ENCODE measurements at places on chromosomes 5 and 9.
A peak's percentile ranks its signal among the peaks of the same experiment; 100 is the strongest.

DNA sequence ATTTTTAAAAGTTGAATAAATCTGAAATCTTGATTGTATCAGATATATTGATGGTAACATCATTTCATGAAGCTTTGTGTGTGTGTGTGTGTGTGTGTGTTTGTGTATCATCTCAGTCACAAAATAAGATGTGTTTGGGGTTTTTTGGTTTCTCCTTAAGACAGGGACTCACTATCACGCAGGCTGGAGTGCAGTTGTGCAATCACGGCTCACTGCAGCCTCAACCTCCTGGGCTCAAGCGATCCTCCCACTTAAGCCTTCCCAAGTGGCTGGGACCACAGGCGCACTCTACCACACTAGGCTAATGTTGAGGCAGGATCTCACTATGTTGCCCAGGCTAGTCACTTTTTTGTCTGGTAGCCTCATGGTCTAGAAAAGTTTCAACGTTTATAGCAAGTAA is 83.4 kb upstream of the DMRT1 start:
- no peak for DNase-seq

DNA sequence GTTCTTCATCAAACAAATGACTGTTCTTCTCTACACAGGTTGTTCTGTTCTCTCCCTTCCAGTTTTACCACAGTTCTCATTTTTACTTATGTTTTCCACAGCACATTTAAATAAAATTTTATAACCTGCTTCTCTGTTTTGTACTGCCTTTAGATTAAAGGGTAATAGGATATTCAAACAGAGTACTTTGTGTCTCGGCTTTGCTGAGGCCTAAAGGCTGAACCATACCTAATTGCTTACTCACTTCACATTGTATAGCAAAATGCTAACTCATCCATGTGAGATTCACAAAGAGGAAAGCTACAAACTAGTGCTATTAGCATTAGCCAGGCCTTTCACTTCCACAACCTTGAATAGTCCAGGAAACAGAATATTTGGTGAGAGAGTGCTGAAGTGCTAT is 200.3 kb downstream of the TRPM3 start:
- peak; percentile 30 for DNase-seq

DNA sequence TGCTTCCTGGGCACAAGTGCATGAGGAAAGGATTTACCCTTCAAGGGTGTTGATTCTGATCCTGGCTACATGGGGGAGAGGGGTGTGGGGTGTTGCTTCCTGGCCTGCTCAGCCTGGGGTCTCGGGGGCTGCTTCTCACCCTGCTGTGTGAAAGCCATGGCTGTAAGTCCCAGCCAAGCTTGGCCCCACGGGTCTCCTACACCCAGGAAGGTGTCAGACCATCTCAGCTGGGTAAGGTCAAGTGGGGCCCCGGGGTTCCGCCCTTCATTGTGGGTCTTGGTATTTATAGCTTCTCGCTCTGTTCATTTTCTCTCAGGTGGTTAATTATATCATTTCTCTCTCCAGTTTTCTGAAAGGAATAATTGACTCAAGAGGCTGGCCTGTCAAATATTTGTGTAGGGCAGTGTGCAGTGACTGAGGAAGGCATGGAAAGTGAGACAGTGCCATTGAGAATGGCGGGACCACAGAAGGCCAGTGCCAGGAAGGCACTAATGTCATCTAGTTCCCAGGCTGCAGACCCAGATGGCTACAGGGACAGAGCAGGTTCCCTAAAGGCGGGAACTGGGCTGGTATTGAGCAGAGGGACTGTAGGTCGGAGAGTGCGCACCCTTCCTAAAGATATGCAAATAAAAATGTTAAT is 126.0 kb downstream of the FOXD1 start:
- no peak for DNase-seq

DNA sequence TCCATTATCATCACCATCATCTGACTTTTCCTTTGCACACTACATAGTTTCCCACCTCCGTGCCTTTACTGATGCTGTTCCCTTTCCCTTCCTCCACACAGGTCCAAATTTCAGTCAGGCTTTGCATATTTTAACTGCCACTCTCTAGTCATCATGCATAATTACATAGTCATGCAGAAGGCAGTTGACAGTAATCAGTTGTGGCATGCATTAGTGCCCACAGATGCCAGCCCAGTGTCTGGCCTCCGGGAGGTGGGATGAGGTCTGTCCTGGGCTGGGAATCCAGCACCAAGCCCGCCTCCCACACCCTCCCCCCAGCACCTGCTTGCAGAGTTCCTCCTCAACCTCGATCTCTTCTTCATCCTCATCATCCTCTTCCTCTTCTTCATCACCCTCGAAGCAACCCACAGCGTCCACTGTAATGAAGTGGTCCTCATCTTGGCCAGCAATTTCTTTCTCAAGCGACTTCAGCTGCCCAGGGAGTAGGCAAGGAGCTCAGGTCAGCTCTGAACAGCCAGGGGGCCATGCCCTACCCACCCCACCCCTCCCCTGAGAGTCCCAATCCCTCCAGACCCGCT is 8.8 kb downstream of the BBLN start:
- DNase-seq: no peak

DNA sequence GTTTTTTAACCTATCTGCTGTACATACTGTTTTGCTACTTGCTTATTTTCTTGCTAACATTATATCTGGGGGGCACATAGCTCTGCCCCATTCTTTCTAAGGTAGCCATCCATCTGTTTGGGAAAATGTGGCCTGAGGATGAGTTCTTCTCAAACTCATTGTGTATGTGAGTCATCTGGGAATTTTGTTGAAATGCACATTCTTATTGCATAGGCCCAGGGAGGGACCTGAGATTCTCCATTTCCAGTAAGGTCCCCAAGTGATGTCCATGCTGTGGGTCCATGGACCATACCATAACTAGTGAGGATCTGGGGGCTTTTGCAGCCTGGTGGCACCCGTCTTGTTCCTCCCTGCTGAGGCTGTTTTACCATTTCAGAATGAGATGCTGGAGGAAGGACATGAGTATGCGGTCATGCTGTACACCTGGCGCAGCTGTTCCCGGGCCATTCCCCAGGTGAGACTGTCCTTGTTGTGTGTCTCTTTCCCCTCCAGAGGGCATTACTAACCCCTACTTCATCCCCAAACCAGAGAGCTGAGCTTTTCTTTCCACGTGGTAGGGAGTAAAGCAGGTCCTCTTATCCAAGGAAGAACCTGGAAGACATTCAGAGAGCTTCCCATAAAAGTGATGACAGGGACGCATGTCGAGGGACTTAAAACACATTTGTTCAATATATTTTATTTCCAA is 28.6 kb downstream of the CYFIP2 start:
- no peak for DNase-seq

DNA sequence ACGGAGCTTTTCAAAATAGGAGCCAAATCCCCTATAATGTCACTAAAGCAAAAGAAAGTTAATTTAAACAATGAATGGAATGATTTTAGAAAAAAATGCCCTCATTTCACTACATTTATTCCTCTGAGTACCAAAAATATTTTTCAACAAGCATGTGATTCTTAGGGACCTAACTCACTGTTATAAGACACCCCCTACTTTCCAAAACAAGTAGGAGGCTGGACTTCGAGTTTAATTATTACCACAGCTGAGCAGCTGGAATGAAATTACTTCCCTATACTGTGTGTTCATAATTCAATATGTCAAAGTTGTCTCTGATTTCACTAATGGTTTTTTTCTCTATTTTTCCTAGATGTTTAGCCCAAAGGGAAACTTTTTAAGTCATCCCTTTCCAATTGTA is 61.6 kb downstream of the SAXO1 start:
- no peak for DNase-seq

- DNase-seq: no peak
Measured at GRCh38 chr9:137138722-137139467, at the start of gene GRIN1. GRIN1 (plus strand) TSS chr9:137139154; CDS start chr9:137139487, 333 bp downstream.

- peak; percentile 30 for DNase-seq
Measured at GRCh38 chr9:36632892-36633291, 60.2 kb downstream of the MELK start.

DNA sequence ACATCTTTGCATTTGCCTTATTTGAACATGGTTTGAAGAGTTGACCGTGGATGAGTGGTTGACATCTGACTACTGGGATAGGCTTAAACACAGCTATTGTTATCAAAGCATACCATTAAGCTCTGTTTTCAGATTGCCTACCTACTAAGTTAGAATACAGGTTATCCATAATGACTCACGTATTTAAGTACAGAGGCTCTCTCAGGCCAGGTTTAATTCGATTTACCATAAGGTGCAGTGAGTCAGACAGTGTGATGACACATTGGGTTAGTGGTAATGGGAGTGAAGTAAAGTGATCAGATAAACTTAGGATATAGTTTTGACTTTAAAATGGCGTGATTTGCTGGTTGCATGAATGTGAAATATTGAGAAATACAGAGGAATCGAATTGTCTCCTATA is 732.0 kb upstream of the CTNND2 start:
- DNase-seq: no peak

DNA sequence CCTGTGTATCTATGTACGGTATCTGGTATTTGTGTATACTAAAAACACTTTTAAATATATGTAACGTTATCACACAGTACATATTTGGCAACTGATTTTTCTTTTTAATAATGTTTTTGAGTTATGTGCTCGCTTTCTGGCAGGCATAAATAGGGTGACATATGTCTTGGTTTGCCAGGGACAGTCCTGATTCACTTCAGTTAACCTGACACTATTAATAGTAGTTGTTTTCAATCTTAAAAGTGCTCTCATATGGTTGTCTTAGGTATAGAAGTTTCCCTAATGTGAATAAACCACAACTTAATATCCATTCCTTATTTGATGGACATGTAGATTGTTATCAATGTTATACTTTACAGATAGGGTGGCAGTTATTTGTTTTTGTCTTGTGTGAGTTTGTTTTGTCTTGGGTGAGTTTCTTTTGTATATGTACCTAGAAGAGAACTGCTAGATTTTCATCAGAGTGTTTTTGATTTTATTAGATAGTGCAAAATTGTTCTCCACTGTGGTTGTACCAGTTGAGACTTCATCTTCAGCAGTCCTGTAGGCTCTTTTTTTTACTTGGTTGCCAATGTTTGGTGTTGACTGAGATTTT is 7.9 kb downstream of the G3BP1 start:
- DNase-seq: no peak

- DNase-seq: no peak
Measured at GRCh38 chr9:135732569-135733257, 30.7 kb downstream of the KCNT1 start.

- peak; percentile 54 for DNase-seq
Measured at GRCh38 chr5:179805529-179806249, 977 bp downstream of the MGAT4B start.

- DNase-seq: no peak
Measured at GRCh38 chr5:10289991-10290390, 17.7 kb downstream of the CMBL start.
